SJCRH30 (cell line): ENCODE measurements at places on chromosomes 4 and X. TPM values are rescaled to one million over a fixed set of nuclear protein-coding genes. Genes with fewer than 3 reads are reported as not detected.

Gene CCDC149
- 0.91 and 1.1 TPM in 2 replicates for total RNA-seq

Gene PRRG3
- not detected in 2 replicates for total RNA-seq

Gene FBXL5
- total RNA-seq: 59.1 and 69.7 TPM in 2 replicates

Gene HELT
- total RNA-seq: not detected in 2 replicates

GRCh38 chrX:104255465-104255864, 732 bp upstream of the ESX1 start:
- H3K4me1 ChIP-seq: no peaks in the 10 kb centered on the region
- DNase-seq: no peak
- H3K4me3 ChIP-seq: no peak overlapping the region
- H3K27ac ChIP-seq: no peak overlapping the region

DNA sequence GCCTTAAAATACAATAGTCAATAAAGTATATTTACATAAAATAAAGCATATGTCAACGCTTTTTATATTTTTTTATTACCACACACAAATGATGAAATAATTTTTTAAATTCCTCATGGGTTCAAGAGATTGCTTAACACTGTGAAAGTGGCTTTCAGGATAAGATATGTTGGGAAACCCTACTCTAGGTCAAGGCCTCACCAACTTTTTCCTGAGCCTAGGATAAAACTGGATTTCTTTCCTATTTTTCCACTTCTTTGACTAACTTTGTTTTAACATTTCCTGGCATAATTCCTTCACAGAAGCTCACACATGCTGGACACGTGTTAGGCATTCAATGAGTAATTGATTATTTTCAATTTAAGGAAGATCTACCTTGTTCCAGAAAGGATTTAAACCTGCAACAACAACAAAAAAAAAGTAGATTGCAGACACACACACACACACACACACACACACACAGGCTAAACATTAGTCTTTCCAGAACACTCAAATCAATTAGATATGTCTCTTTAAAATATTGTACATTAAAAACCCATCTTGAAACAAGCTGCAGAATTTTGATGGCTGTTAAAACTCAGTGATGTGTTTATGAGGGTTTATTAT, 9.1 kb downstream of the KLB start:
- H3K4me3 ChIP-seq: no peak overlapping the region
- no peaks in the 10 kb centered on the region for H3K36me3 ChIP-seq
- no peaks in the 10 kb centered on the region; the same call in 1 of the 2 replicates for H3K27me3 ChIP-seq
- no peaks in the 10 kb centered on the region for H3K4me1 ChIP-seq

GRCh38 chr4:173046818-173047217, 121.8 kb upstream of the GALNT7 start:
- no peaks in the 10 kb centered on the region for H3K27me3 ChIP-seq
- no peaks in the 10 kb centered on the region for H3K36me3 ChIP-seq
- DNase-seq: no peak
- H3K27ac ChIP-seq: no peak overlapping the region
- H3K4me1 ChIP-seq: peaks cover 33% of the 10 kb centered on the region
- H3K4me3 ChIP-seq: no peak overlapping the region

DNA sequence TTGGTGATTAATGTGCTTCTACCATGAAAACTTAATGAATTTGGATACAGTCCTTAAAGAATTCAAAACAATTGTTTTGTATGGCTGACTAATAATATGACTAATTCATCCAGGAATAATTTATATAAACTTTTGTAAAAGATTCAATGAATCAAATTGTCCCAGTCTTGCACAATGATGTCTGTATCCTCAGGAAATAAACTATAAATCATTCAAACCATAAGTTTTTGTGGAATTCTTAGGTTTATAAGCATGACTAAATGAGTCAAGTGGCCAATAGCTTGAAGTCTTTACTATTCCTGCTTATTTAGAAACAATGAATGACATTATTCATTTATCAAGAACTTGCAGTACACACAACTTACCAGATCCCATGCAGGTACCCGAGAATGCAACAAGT, 935.0 kb upstream of the INTU start:
- no peak for DNase-seq
- H3K36me3 ChIP-seq: no peaks in the 10 kb centered on the region
- no peak overlapping the region for H3K4me3 ChIP-seq
- H3K27me3 ChIP-seq: no peaks in the 10 kb centered on the region; the same call in 1 of the 2 replicates

DNA sequence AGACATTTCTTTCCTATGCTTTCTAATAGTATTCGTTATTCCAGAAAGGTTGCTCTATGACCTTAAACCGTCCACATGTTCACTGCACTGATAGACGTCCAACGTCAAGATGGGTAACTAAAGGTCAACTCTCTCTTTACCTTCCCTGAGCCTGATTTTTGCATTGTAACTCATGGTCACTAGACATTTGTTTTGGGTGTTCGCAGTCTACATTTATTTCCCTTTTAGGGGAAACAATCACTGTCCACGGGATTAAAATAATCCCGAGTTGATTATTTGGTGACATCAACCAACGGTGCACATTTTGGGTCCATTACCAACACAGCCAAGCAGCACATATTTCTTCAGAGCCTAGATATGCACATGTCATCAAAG, 540 bp upstream of the HADH start:
- H3K4me1 ChIP-seq: peaks cover 6% of the 10 kb centered on the region; the same call in 1 of the 2 replicates
- peak overlapping the region; percentile 83 for H3K4me3 ChIP-seq
- DNase-seq: no peak
- no peaks in the 10 kb centered on the region for H3K27me3 ChIP-seq
- H3K27ac ChIP-seq: peak overlapping the region; percentile 69; the same call in 1 of the 2 replicates

GRCh38 chr4:82201303-82201702, 172.5 kb downstream of the HNRNPD start:
- H3K4me1 ChIP-seq: no peaks in the 10 kb centered on the region
- 0 out of 2 replicates have a peak, but pooled peaks cover 7% of the 10 kb centered on the region for H3K27me3 ChIP-seq
- H3K27ac ChIP-seq: no peak overlapping the region

DNA sequence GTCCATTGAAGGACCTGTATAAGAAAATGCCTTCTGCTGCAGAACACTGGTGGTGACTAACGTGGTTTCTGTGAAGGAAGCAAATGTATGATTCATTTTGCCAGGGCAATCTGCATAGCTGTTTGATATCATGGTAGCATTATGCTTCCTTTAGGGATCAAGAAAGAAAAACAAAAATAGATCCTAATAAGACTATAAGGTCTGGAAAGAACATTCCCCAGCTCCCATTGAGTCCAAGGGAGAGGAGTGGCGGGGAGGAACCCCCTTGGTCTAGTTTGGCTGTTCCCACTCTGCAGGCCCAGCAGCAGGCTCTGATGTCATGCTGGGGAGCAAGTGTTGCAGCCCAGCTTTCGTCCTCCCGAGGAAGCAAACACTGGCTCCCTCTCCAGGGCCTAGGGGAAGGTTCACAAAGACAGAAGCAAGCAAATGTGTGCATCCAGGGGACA, 154.5 kb upstream of the GALNT7 start:
- DNase-seq: peak; percentile 79
- no peaks in the 10 kb centered on the region for H3K27me3 ChIP-seq
- no peak overlapping the region for H3K27ac ChIP-seq
- H3K4me3 ChIP-seq: no peak overlapping the region

- no peaks in the 10 kb centered on the region for H3K36me3 ChIP-seq
- H3K27me3 ChIP-seq: no peaks in the 10 kb centered on the region
- no peaks in the 10 kb centered on the region for H3K4me1 ChIP-seq
- H3K27ac ChIP-seq: no peak overlapping the region
These were observed 35.1 kb upstream of the NR3C2 start for GRCh38 chr4:148477276-148477675.

DNA sequence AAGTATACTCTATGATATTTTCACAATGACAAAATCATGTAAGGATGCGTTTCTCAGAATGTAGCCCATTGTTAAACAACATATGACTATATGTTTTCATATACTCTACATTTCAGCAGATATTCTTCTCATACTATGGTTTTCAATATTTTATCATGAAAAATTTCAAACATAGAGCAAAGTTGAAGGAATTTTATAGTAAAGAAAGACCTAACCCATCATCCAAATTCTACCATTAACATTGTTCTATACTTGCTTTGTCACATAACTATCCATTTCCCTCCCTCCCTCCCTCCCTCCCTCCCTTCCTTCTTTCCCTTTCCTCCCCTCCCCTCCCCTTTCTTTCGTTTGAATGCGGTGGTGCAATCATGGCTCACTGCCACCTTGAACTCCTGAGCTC, 109.4 kb downstream of the FHIP1A start:
- no peaks in the 10 kb centered on the region for H3K4me1 ChIP-seq
- H3K27ac ChIP-seq: no peak overlapping the region
- H3K36me3 ChIP-seq: no peaks in the 10 kb centered on the region

- no peaks in the 10 kb centered on the region for H3K4me1 ChIP-seq
- H3K4me3 ChIP-seq: no peak overlapping the region
- peak; percentile 33 for DNase-seq
- H3K36me3 ChIP-seq: no peaks in the 10 kb centered on the region
These were observed 77.7 kb upstream of the DCAF8L1 start for GRCh38 chrX:28058901-28059300.

DNA sequence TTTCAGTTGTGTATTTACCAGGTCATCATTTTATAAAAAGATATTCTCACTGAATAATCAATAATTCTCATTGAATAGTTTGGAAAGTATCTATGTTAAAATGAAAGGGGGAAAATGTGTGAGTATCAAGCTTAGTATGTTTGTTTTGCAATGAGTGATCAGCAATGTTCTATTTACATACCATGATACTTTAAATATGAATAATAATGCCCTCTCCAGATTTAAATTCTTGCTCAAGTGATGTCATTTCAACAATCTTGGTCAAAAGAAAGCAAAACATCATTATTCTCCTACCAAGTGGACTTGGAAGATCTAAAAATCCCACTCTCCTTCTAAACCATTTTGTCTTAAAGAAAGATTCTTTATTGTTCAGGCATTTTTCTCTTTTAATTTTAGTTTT, 42.1 kb upstream of the ANKRD50 start:
- no peak for DNase-seq
- no peaks in the 10 kb centered on the region for H3K27me3 ChIP-seq
- no peaks in the 10 kb centered on the region for H3K4me1 ChIP-seq
- H3K36me3 ChIP-seq: no peaks in the 10 kb centered on the region
- H3K4me3 ChIP-seq: no peak overlapping the region
- H3K27ac ChIP-seq: no peak overlapping the region

GRCh38 chrX:135112096-135112729, 8.1 kb downstream of the ETDB start:
- H3K4me1 ChIP-seq: no peaks in the 10 kb centered on the region
- no peaks in the 10 kb centered on the region for H3K36me3 ChIP-seq
- H3K4me3 ChIP-seq: no peak overlapping the region
- peak; percentile 35 for DNase-seq
- H3K27ac ChIP-seq: no peak overlapping the region

DNA sequence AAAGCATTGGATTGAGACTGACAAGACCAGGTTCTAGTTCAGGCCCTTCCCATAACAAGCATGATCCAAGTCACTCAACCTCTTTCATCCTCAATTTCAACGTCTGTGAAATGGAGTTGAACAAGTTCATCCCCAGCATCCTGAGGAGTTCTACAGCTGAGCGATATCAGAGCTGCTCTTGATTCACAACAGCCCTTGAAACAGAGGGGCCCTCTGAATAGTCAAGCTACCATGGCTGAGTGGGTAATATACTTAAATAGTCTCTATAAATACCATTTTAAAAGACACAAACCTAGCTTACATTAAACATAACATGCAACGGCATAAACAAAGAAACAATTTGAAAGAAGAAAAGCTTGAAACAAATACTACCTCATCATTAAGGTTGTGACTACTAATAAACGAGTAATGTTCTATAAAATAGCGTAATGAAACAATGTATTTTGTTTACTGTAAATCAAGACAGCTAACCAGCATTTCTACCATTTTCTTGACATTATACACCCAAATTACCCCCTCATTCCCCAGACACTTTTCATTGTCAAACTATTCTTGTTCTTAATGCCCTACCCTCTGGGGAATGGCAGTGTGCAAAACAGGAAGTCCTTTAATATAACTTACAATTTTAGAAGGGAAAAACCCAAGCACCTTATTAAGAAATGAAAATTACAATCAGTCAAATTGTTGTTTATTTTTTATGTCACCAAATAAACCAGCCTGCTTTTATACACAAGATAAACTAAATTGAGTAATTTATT, 202.3 kb downstream of the PARM1 start:
- no peaks in the 10 kb centered on the region for H3K4me1 ChIP-seq
- H3K36me3 ChIP-seq: no peaks in the 10 kb centered on the region
- no peak overlapping the region for H3K4me3 ChIP-seq
- no peak for DNase-seq
- H3K27me3 ChIP-seq: no peaks in the 10 kb centered on the region
- H3K27ac ChIP-seq: no peak overlapping the region

GRCh38 chrX:149648932-149649331, 17.3 kb upstream of the TMEM185A start:
- DNase-seq: no peak
- H3K4me1 ChIP-seq: no peaks in the 10 kb centered on the region
- no peaks in the 10 kb centered on the region for H3K36me3 ChIP-seq
- no peak overlapping the region for H3K4me3 ChIP-seq

GRCh38 chr4:31360786-31361185, 640.6 kb downstream of the PCDH7 start:
- no peak overlapping the region for H3K27ac ChIP-seq
- no peaks in the 10 kb centered on the region for H3K27me3 ChIP-seq
- H3K4me1 ChIP-seq: no peaks in the 10 kb centered on the region
- no peak overlapping the region for H3K4me3 ChIP-seq

- no peak overlapping the region for H3K27ac ChIP-seq
- DNase-seq: no peak
- no peaks in the 10 kb centered on the region for H3K36me3 ChIP-seq
- H3K4me3 ChIP-seq: no peak overlapping the region
- peaks cover 26% of the 10 kb centered on the region for H3K4me1 ChIP-seq
- H3K27me3 ChIP-seq: no peaks in the 10 kb centered on the region
These were observed 14.7 kb downstream of the RGS12 start for GRCh38 chr4:3307486-3307885.

- peak; percentile 73 for DNase-seq
- no peaks in the 10 kb centered on the region for H3K4me1 ChIP-seq
- H3K27ac ChIP-seq: no peak overlapping the region
- no peaks in the 10 kb centered on the region for H3K27me3 ChIP-seq
- H3K4me3 ChIP-seq: no peak overlapping the region
These were observed 14.4 kb upstream of the FAM9A start for GRCh38 chrX:8815460-8816065.

GRCh38 chr4:156495091-156495490, 476.5 kb downstream of the PDGFC start:
- no peaks in the 10 kb centered on the region for H3K4me1 ChIP-seq
- H3K36me3 ChIP-seq: no peaks in the 10 kb centered on the region
- no peak overlapping the region for H3K27ac ChIP-seq
- no peaks in the 10 kb centered on the region for H3K27me3 ChIP-seq
- H3K4me3 ChIP-seq: no peak overlapping the region
- no peak for DNase-seq

DNA sequence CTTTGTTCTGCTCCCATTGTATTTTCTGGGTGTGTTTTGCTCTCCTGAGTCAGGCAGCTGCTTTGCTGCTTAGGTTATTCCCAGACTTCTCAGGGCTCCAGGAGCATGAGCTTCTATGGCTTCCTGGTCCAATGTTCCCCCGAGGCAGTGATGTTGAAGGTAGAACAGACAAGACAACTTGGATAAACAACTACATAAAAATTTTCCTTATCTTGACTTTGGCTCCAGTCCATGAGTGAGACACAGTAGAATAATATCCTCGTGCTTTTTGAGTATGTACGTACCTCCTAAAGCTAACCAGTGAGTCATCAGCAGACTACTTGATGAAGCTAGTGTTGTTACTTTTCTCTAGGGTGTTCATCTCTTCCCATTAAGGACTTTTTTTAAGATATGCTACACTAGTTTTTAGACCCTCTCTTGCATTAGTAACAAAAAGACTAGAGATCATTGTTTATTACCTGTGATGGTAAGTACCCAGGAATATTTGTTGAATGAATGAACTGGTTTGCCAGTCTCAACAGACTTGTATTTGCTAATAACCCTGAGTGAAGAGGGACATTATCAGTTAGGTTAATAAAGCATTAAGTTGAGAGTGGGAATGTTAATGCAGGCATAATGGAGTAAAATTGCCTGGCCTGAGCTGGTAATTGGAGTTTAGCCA, 131.9 kb downstream of the FHIP1A start:
- H3K4me3 ChIP-seq: no peak overlapping the region
- H3K27ac ChIP-seq: no peak overlapping the region
- no peaks in the 10 kb centered on the region for H3K36me3 ChIP-seq
